Left ventricle myocardium inferior (tissue), 1 donor: ENCODE measurements at places on chromosomes 13 and 19. TPM values are rescaled to one million over a fixed set of nuclear protein-coding genes. Genes with fewer than 3 reads are reported as not detected.
A peak's percentile ranks its signal among the peaks of the same experiment; 100 is the strongest.

DNA sequence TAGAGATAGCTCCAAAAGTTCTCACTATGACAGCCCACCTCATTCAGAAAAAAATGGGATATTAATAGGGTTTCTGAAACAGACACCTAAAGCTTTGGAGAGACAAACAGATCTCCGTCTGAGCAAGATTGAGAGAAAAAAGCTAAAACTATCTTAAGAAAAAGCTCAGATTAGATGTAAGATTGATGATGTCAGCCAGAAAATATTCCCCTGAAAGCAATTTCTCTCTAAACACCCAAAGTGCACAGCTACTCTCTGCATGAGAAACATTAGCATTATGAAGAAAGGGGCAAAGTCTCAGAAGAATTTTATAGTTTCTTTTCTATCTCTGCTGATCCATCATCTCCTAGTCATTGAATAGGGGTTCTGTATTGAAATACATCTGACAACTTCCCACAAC, 148.9 kb downstream of the ZNF737 start:
- no peaks in the 10 kb centered on the region for H3K4me1 ChIP-seq
- no peak overlapping the region for H3K27ac ChIP-seq

DNA sequence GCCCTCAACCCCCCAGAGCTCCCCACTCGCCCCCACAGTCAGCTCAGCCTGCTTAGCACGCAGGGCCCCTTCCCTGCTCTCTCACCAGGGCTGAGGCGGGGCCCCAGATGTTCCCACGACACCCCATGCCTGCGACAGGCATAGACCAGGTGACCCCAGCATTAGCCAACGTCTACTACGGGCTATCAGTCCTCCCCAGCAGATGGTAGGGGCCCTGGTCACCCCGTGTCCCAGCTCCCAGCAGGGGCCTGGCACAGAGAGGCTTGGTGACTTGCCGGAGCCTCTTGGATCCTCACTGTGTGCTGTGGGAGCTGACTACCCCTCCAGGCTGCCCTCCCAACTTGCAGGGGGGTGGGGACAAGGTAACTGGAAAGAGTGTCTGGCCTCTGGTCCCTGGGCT, 80.6 kb downstream of the KDM4B start:
- H3K27ac ChIP-seq: no peak overlapping the region
- DNase-seq: no peak
- peaks cover 69% of the 10 kb centered on the region for H3K4me1 ChIP-seq
- H3K4me3 ChIP-seq: no peak overlapping the region
- peaks cover 40% of the 10 kb centered on the region for H3K36me3 ChIP-seq
- no peaks in the 10 kb centered on the region for H3K27me3 ChIP-seq

Gene TBXA2R
- 2.3 TPM for total RNA-seq

- H3K4me3 ChIP-seq: no peak overlapping the region
- no peak overlapping the region for H3K27ac ChIP-seq
- H3K27me3 ChIP-seq: no peaks in the 10 kb centered on the region
- H3K4me1 ChIP-seq: no peaks in the 10 kb centered on the region
Measured at GRCh38 chr13:96636001-96636709, 358.1 kb downstream of the OXGR1 start.

- peaks cover 97% of the 10 kb centered on the region for H3K4me1 ChIP-seq
- peak overlapping the region; percentile 85 for H3K27ac ChIP-seq
- no peaks in the 10 kb centered on the region for H3K27me3 ChIP-seq
- no peaks in the 10 kb centered on the region for H3K36me3 ChIP-seq
- DNase-seq: no peak
Measured at GRCh38 chr19:6063576-6064335, 46.5 kb downstream of the RFX2 start.

Gene IZUMO2
- total RNA-seq: not detected

Gene FAM124A
- 5.7 TPM for total RNA-seq

Gene IL11
- not detected for total RNA-seq

DNA sequence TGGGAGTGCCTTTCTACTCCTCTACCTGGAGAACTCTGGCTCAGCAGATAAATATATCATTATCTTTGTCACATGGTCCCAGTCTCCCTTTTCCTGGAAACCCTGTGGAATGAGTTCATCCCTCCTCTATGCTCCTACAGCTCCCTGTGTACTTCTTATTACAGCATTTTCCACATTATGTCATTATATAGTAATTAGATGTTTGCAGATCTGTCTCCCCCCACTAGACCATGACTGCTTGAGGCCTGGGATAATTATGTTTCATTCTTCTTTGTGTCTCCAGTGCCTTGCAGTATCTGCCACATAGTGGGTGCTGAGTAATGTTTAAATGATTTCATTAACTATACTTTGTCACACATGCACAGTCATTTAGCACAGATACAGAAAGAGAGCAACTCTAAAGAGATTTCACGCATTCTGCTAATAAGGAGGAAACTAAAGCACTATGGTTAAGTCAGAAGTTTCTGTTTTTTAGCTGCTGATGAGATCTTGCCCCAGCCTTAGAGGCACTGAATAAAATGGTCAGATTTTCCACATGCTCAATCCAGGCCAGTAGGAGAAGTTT, 66.1 kb upstream of the DIAPH3 start:
- H3K4me1 ChIP-seq: no peaks in the 10 kb centered on the region
- DNase-seq: no peak
- no peak overlapping the region for H3K27ac ChIP-seq
- H3K27me3 ChIP-seq: peaks cover 70% of the 10 kb centered on the region
- H3K4me3 ChIP-seq: no peak overlapping the region

DNA sequence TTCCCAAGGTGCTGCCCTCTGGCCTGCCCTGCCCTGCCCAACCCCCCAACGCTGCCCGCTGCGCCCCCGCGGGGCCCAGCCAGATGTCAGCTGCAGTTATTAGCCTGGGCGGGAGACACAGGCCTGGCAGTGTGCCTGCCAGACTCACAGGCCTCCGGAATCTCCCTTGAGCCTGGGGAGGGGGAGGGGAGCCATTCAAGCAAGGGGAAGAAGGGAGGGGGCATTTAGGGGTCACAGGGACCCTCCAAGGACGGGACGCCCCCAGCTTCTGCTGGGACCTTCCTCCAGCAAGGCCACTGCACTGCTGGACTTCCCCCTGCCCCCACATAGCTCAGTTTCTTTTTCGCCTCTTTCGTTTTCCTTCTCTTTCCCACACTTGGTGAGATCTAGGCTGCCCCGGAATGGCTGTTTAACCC, 2.6 kb upstream of the JUNB start:
- H3K36me3 ChIP-seq: no peaks in the 10 kb centered on the region
- H3K27ac ChIP-seq: peak overlapping the region; percentile 96
- peaks cover 91% of the 10 kb centered on the region for H3K4me1 ChIP-seq
- peak overlapping the region; percentile 76 for H3K4me3 ChIP-seq

Gene PEG3
- total RNA-seq: 10.0 TPM

Gene RDH8
- total RNA-seq: not detected

DNA sequence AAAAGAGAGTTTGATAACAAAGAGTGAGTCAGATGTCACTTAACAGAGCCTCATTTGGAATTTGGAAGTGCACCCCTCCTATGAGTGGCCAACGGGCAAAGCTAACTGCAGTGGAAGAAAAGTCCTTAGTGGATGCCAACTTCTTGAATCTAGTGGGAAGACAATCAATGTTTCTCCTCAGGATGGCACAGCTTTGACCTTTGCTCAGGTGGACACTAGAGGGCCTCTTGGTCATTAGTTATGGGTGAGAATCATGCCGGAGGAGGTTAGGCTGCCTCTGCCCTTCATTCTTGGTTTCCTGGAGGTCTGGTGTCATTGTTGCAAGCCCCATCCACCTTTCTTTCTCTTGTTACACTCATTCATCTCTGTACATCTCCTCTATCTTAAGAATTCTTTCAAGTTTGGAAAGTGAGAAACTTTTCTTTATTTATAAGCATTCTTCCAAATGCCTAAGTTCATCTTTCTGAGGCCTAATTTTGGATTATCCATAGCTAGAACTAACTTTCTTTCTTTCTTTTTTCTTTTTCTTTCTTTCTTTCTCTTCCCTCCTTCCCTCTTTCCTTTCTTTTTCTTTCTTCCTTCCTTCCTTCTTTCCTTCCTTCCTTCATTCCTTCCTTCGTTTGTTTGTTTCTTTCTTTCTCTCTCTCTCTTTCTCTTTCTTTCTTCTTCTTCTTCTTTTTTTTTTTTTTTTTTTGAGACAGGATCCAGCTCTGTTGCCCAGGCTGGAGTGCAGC, 327.2 kb upstream of the TSHZ3 start:
- no peak overlapping the region for H3K4me3 ChIP-seq
- no peaks in the 10 kb centered on the region for H3K36me3 ChIP-seq
- no peaks in the 10 kb centered on the region for H3K4me1 ChIP-seq
- no peak overlapping the region for H3K27ac ChIP-seq
- H3K27me3 ChIP-seq: peaks cover 35% of the 10 kb centered on the region

GRCh38 chr19:45781214-45782161, 802 bp downstream of the DMPK start:
- peaks cover 41% of the 10 kb centered on the region for H3K36me3 ChIP-seq
- H3K4me1 ChIP-seq: peaks cover 78% of the 10 kb centered on the region
- H3K27ac ChIP-seq: peak overlapping the region; percentile 94
- peak overlapping the region; percentile 75 for H3K4me3 ChIP-seq
- no peak for DNase-seq
- H3K27me3 ChIP-seq: no peaks in the 10 kb centered on the region

Gene KLK8
- not detected for total RNA-seq

GRCh38 chr19:10452726-10453618, 32.6 kb downstream of the PDE4A start:
- DNase-seq: no peak
- H3K27me3 ChIP-seq: no peaks in the 10 kb centered on the region
- no peak overlapping the region for H3K4me3 ChIP-seq
- H3K27ac ChIP-seq: no peak overlapping the region

DNA sequence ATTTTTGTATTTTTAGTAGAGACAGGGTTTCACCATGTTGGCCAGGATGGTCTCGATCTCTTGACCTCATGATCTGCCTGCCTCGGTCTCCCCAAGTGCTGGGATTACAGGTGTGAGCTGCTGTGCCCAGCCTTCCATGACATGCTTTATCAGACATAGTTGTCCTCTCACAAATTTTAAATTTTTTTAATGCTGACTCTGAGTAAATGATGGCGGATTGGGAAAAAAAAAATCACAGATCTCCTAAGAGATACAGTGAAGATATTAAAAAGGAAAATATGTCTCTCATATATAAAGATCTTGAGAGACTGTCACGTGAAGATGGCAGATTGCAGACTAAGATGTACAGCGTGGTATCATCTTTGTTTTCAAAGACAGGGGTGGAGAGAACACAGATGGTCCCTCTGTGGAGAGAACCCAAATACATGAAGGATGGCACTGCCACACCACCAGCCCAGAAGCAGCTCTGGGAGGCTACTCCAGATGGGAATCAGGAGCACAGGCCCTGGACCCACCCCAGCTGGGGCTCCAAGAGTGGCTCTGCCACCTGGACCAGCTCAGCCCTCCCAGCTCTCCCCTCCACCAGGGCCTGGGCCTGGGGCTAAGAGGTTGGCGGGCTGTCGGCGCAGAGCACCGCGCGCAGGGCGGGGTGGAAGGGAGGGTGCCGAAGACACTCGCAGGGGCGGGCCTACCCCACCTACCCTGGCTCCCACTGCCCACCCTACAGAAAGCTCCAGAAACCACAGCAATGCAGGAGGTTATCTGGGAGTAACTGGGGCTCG, 20.0 kb upstream of the CCNP start:
- H3K4me3 ChIP-seq: no peak overlapping the region
- H3K27me3 ChIP-seq: no peaks in the 10 kb centered on the region
- peaks cover 64% of the 10 kb centered on the region for H3K4me1 ChIP-seq
- H3K27ac ChIP-seq: no peak overlapping the region
- DNase-seq: no peak
- H3K36me3 ChIP-seq: peaks cover 17% of the 10 kb centered on the region
